ENCODE measurements at places on chromosomes 3 and 15. TPM values are rescaled to one million over a fixed set of nuclear protein-coding genes. Genes with fewer than 3 reads are reported as not detected.

The POU1F1 gene
- 50.6 TPM for total RNA-seq

The RFC4 gene
- total RNA-seq, result 116 TPM

The TMEM207 gene
- total RNA-seq, result not detected

The SLC9C1 gene
- not detected for total RNA-seq

DNA sequence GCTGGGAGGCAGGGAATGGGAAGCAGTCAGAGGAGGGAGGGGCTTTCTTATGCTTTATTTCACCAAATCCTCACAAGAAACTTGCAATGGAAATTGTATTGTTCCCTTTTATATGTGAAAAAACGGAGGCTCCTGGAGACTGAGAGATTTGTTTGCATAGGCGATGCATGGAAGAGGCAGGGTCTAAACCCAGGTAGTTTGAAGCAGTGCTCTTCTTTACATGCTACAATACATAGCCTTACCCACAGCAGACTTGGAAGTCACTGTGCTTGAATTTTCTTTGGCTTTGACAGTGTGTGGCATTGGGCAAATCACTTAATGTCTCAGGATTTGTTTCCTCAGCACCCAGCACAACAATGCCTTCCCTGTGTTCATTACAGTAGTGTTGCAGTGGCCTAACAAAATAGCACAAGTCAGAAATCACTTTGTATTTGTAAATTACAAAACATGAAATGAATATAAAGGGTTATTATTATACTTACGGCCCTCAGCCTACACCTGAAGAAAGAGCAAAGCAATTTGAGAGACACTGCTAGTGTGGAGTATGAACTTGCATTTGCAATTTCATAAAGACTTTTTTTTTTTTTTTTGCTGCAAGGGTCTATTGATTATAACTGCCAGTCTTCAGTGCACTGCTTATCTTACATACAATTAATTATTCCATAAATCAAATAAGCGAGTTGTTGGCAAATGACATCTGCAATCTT lies 646.4 kb upstream of the KCNMB2 start:
- peaks cover 4% of the 10 kb centered on the region for H3K4me1 ChIP-seq
- no peaks in the 10 kb centered on the region for H3K36me3 ChIP-seq
- H3K27me3 ChIP-seq, result no peaks in the 10 kb centered on the region
- no peak for DNase-seq

GRCh38 chr3:183664913-183665381 lies 29.5 kb downstream of the KLHL24 start:
- H3K27ac ChIP-seq, result no peak overlapping the region
- H3K4me1 ChIP-seq, result no peaks in the 10 kb centered on the region
- no peak overlapping the region for H3K4me3 ChIP-seq
- no peaks in the 10 kb centered on the region for H3K36me3 ChIP-seq

DNA sequence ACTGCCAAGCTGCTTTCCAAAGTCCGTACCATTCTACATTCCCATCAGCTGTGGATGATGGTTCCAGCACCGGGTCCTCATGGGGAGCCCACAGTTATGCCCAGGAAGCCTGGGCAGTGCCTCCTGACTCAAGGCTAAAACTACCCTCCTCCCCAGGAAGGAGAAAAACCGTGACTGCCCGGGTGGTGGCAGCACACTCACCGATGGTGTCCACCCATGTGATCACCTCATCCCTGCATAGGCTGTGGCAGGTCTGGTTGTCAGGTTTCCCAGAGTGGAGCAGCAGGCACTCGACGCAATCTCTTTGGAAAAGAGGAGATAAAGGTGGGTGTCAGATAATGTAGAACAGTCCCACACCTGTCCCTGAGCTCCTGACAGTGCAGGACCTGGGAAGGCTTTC lies 38.6 kb downstream of the UMPS start:
- H3K27ac ChIP-seq, result no peak overlapping the region
- peaks cover 42% of the 10 kb centered on the region for H3K4me1 ChIP-seq
- peaks cover 37% of the 10 kb centered on the region for H3K36me3 ChIP-seq
- no peaks in the 10 kb centered on the region for H3K27me3 ChIP-seq

DNA sequence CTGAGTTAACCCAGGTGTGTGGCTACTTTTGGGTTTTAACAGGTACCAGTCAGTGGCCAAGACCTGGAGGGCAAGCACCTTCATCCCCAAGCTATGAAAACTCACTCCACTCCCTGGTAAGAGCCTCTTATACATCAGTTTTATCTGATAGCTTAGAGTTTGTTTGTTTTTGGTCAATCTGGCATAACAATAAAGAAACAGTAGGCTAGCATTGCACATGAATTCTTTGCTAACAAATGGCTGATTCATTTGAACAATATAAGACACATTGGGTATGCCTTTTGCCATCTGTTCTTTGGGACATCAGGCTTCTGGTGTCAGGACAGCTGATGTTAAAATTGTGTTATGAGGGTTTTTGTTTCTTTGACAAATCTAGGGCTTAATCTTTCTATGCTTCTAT lies 125.0 kb upstream of the CGNL1 start:
- H3K36me3 ChIP-seq, result peaks cover 86% of the 10 kb centered on the region
- peak overlapping the region; percentile 43 for H3K27ac ChIP-seq
- no peak for DNase-seq
- H3K27me3 ChIP-seq, result no peaks in the 10 kb centered on the region
- H3K4me1 ChIP-seq, result peaks cover 31% of the 10 kb centered on the region

GRCh38 chr3:194592798-194593752 lies 40.1 kb downstream of the TMEM44 start:
- H3K36me3 ChIP-seq, result no peaks in the 10 kb centered on the region
- DNase-seq, result peak; percentile 94
- no peak overlapping the region for H3K4me3 ChIP-seq
- H3K27ac ChIP-seq, result peak overlapping the region; percentile 58
- peaks cover 8% of the 10 kb centered on the region for H3K4me1 ChIP-seq

DNA sequence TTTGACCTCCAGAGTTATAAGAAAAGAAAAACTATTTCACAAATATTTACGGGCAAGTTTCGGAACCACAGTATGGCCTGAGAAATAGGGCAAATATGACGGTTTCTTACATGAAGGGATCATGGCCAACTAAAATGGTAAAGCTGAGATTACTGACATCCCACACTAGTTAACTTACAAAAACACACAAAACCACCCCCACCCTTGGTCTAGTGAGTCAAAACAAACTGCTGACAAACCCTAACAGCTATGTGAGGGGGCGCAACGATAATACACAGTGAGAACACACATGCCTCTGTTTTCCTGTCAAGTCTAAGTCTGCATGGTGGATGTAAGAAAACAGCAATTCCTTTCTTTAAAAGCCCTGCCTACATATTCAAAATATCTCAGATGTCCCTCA lies 32.3 kb downstream of the CBLB start:
- H3K27ac ChIP-seq, result no peak overlapping the region
- no peaks in the 10 kb centered on the region for H3K36me3 ChIP-seq
- peaks cover 14% of the 10 kb centered on the region for H3K4me1 ChIP-seq
- no peaks in the 10 kb centered on the region for H3K27me3 ChIP-seq
- H3K4me3 ChIP-seq, result no peak overlapping the region

DNA sequence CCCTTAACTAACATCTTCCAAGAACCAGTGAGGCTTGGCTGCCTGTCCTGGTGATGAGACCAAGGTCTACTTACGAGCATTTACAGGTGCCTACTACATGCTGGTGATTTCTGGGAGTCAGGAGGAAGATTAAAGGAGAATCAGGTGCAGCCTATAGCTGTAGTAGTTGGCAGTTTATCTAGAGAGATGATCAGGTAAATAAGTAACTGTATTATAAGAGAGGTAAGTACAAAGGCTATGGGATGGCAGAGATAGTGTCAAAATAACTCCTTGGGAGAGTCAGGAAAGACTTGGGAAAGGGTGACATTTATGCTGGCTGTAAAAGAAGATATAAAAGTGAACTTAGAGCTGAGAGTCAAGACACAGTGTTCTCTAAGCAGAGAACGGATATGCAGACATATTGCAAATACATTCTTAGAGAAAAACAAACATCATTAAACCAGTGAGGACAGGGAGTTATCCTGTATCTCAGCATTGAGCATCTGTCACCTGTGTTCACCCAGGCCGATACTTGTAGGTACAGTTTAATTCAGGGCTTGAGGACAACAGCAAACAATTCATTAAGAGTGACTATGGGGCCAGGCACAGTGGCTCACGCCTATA lies 49.7 kb upstream of the ACP3 start:
- H3K36me3 ChIP-seq, result no peaks in the 10 kb centered on the region
- H3K4me1 ChIP-seq, result no peaks in the 10 kb centered on the region
- H3K27ac ChIP-seq, result no peak overlapping the region
- no peak overlapping the region for H3K4me3 ChIP-seq
- DNase-seq, result no peak

- no peak for DNase-seq
- no peaks in the 10 kb centered on the region for H3K4me1 ChIP-seq
- H3K27ac ChIP-seq, result no peak overlapping the region
- no peak overlapping the region for H3K4me3 ChIP-seq
- no peaks in the 10 kb centered on the region for H3K36me3 ChIP-seq
These were observed 177.1 kb downstream of the RPLP1 start for GRCh38 chr15:69629631-69630161.

DNA sequence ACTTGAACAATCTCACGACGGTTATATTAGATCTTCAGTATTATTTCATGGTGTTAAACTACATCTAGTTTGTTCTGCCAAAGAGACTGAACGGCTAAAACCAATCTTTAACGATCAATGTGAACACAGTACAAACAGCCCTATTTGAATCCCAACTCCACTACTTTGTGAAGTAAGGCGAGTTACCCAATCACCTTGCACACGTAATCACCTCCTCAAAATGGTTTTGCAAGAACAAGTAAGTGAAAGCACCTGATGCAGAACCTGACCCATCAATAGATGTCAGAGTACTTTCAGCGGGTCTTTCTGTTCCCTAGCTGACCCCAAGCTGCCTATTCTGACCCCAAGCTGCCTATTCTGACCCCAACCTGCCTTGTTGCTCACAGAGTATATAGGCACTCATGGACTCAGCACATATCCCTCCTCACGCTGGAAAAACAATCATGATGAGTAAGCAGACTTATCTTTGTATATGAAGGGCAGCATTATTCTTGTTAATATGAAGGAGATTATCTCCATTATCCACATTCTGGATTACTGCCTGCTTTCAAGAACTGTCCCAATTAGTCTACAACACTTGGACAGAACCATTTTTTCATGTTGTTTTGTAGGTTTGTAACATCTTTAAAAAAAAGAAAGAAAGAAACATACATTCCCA lies 3.7 kb downstream of the KPNA1 start:
- H3K4me3 ChIP-seq, result no peak overlapping the region
- no peak overlapping the region for H3K27ac ChIP-seq
- no peak for DNase-seq
- H3K27me3 ChIP-seq, result no peaks in the 10 kb centered on the region

- no peak for DNase-seq
- H3K36me3 ChIP-seq, result no peaks in the 10 kb centered on the region
- H3K27me3 ChIP-seq, result no peaks in the 10 kb centered on the region
These were observed 11.6 kb upstream of the EPHB3 start for GRCh38 chr3:184549796-184550577.

GRCh38 chr3:55164191-55164590 lies 236.3 kb upstream of the LRTM1 start:
- no peak overlapping the region for H3K4me3 ChIP-seq
- H3K36me3 ChIP-seq, result no peaks in the 10 kb centered on the region
- DNase-seq, result no peak
- H3K4me1 ChIP-seq, result no peaks in the 10 kb centered on the region
- H3K27me3 ChIP-seq, result no peaks in the 10 kb centered on the region

GRCh38 chr15:99764522-99764921 lies 31.3 kb upstream of the LYSMD4 start:
- H3K36me3 ChIP-seq, result no peaks in the 10 kb centered on the region
- no peak overlapping the region for H3K27ac ChIP-seq
- H3K4me3 ChIP-seq, result no peak overlapping the region

- no peak for DNase-seq
- no peaks in the 10 kb centered on the region for H3K4me1 ChIP-seq
- no peaks in the 10 kb centered on the region for H3K27me3 ChIP-seq
- no peaks in the 10 kb centered on the region for H3K36me3 ChIP-seq
These were observed 199.1 kb upstream of the AZI2 start for GRCh38 chr3:28547677-28548076.

GRCh38 chr15:80635953-80636352 lies 59.2 kb upstream of the ABHD17C start:
- no peaks in the 10 kb centered on the region for H3K36me3 ChIP-seq
- no peaks in the 10 kb centered on the region for H3K4me1 ChIP-seq
- DNase-seq, result no peak
- H3K4me3 ChIP-seq, result no peak overlapping the region

GRCh38 chr3:113103588-113103987 lies 107.8 kb upstream of the BOC start:
- no peaks in the 10 kb centered on the region for H3K27me3 ChIP-seq
- H3K27ac ChIP-seq, result no peak overlapping the region
- H3K4me1 ChIP-seq, result peaks cover 5% of the 10 kb centered on the region
- no peak for DNase-seq
- H3K36me3 ChIP-seq, result no peaks in the 10 kb centered on the region

- no peaks in the 10 kb centered on the region for H3K36me3 ChIP-seq
- H3K27me3 ChIP-seq, result no peaks in the 10 kb centered on the region
- no peak overlapping the region for H3K27ac ChIP-seq
- peaks cover 12% of the 10 kb centered on the region for H3K4me1 ChIP-seq
- DNase-seq, result no peak
- no peak overlapping the region for H3K4me3 ChIP-seq
These were observed 14.9 kb downstream of the ACOX2 start for GRCh38 chr3:58521917-58522631.

DNA sequence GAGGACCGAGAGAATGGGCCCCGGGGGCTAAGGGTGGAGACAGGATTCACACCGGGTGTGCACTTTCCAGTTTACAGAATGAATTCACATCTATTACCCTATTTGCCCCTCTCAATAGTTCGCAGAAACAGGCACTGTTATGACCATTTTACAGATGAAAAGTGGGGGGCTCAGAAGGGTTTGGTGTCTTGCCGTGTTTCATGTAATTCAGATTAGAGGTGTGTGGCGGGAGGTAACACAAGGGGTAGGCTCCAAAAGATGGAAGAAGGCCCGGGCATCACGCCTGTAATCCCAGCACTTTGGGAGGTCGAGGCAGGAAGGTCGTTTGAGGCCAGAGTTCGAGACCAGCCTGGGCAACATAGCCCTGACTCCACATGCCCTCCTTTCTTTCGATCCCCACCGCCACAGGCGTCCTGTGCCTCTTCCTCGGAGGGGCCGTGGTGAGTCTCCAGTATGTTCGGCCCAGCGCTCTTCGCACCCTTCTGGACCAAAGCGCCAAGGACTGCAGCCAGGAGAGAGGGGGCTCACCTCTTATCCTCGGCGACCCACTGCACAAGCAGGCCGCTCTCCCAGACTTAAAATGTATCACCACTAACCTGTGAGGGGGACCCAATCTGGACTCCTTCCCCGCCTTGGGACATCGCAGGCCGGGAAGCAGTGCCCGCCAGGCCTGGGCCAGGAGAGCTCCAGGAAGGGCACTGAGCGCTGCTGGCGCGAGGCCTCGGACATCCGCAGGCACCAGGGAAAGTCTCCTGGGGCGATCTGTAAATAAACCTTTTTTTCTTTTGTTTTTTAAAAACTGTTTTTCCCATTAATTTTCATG lies 3.4 kb downstream of the DUOXA2 start:
- H3K4me1 ChIP-seq, result peaks cover 12% of the 10 kb centered on the region
- no peak for DNase-seq
- H3K36me3 ChIP-seq, result no peaks in the 10 kb centered on the region
- peaks cover 25% of the 10 kb centered on the region for H3K27me3 ChIP-seq
- no peak overlapping the region for H3K27ac ChIP-seq
- no peak overlapping the region for H3K4me3 ChIP-seq

All from A673 (cell line).